Left ventricle myocardium inferior (tissue), 1 donor: ENCODE measurements at places on chromosomes 5 and 9. TPM values are rescaled to one million over a fixed set of nuclear protein-coding genes. Genes with fewer than 3 reads are reported as not detected.

DNA sequence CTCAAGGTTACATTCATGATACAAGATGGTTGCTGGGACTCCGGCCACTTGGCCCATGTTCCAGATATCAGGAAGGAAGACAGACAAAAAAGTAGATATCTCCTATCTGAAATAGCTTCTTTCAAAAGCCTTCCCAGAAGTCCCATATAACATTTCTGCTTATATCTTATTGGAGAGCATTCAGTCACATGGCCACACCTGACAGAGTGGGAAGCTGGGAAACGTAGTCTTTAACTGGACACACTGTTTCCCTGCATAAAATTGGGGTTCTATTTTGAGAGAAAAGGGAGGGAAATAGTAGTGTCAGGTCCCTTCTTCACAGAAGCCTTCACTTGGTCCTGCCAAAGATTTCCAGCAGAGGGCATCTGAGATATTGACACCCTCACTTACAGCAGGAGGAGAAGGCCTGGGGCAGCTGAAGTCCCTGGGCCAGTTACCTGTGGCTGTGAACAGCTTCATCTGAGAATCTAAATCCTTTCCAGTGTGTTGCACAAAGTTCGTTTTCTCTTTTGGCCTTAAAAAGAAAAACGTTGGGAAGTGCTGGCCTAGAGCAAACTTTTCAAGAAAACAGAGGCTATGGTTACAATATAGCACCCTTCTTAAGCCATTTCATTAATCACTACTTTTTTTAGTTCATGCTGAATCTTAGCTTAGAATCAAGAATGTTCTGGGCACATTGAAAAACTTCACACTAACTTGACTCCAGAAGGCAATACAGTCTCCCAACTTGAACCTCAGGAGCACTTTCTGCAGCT, 33.5 kb downstream of the SPEF2 start:
- DNase-seq = no peak

GRCh38 chr9:131284856-131285255, 4.7 kb upstream of the PLPP7 start:
- DNase-seq = no peak

- DNase-seq = peak; percentile 66
These were observed at the start of gene IQGAP2 for GRCh38 chr5:76402886-76403765. Gene IQGAP2, plus strand, starts transcription at chr5:76403285. Its CDS starts 261 bp downstream, at chr5:76403546.

DNA sequence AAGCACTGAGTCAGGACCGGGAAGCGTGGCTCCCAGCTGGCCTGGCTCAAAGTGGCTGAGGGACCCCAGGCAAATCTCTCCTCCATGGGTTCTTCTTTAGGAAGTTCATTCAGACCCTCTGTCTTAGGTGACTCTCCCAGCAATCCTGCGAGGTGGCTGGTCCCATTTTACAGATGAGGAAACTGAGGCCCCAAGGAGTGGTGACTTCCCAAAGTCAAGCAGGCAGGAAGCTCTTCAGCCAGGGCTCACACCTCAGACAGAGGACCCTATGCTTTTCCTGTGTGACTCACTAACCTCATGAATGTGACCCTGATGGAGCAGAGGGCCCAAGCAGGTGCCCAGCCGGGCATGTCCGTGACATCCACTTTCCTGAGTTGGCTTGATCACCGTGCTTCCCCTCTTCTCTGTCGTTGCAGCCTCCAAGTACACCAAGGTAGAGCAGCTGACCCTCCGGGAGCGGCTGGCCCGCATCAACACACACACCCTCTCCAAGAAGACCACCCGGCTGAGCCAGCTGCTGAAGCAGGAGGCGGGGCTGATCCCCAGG, 36.5 kb downstream of the ARHGEF37 start:
- DNase-seq = no peak

DNA sequence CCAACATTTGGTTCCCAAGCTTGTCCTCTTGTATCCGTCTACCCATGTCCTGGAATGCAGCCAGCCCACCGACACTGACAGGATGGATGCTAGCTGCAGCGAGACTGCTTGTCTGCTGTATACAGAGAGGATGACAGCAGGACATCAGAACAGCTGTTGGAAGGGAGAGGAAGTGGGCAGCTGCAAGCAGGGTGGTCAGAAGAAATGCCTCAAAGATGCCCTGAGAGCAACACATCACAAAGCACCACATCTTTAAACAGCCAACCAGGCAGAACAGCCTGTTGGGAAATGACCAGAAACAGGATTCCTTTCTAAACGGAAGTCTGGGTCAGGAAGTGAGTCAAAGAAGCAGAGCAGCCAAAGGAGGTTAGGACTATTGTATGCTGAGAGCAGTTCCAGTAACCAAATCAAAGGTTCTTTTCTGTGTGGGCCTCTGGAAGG, 219.1 kb downstream of the NDUFS4 start:
- DNase-seq = peak; percentile 27

GRCh38 chr5:127586066-127586770, 62.7 kb upstream of the CTXN3 start:
- DNase-seq = no peak

- DNase-seq = no peak
These were observed 37.3 kb upstream of the KLF9 start for GRCh38 chr9:70451765-70452164.

DNA sequence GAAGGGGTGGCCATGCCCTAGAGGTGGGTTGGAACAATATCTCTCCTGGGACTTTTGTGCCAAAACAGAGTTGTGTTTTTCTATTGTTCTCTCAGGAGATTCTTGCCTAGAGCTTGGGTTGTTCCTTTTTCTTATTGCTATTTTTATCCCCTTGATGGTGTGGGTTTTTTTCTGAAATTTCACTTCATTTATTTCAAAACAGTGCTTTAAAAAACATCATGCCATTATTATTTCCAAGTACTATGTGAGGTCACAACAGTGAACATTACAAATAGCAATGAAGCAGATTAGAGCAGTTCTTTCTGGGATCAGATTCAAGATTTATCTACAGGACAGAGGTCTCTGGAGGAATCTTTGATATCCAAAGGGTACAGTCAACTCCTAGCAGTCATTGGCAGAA, 76.6 kb downstream of the ACTBL2 start:
- DNase-seq = no peak

DNA sequence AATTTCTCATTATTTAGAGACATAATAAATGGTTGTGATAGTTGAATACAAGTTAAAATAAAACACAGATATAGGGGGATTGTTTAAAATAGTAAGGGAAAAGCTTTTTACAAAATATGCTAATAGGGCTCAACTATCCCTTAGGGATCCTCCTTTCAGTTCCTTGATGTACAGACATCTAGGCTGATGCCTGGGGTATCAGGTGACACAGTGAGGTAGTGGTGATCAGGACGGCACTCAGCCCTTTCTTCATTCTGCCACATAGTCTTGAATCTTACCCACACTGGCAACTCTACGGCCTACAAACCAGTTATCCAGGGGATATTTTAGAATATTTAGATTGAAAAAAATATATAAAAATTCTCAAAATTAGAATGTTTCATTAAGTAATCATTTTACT, 12.5 kb upstream of the SLC35D2 start:
- DNase-seq = no peak

DNA sequence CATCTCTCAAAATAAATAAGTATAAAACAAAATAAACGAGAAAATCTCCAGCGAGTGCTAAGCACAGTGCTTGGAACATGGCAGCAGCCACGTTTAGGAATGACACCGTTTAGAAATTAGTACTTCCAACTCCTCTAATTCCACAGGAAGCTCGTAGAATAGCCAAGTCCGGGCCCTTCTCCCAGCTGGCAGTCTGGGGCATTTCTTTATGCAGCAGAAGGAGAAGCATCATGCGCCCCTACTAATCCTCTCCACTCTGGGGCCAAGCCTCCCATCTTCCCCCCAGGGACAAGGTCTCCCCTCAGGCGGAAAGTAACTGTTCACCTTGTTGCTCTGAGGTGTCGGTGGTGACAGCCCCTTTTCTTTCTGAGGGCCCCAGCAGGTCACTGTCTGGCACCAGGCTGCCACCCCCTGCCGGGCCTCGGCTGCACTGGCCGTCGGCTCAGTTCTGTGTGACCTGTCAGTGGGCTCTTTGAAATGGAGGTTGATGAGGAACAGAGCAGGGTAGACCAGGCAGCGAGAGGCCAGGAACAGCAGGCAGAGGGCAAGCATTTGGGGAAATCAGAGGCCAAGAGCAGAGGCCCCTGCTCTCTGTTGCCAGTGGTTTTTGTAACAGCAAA, 113.5 kb upstream of the WWC1 start:
- DNase-seq = peak; percentile 38

GRCh38 chr5:1061916-1062315, 49.9 kb downstream of the SLC12A7 start:
- peak; percentile 12 for DNase-seq

GRCh38 chr9:68683433-68683832, 21.6 kb upstream of the PIP5K1B start:
- no peak for DNase-seq

- no peak for DNase-seq
These were observed 184.6 kb downstream of the AP3B1 start for GRCh38 chr5:78109891-78110324.

- DNase-seq = peak; percentile 86
These were observed 1.2 kb upstream of the CEMIP2 start for GRCh38 chr9:71769175-71770161.

GRCh38 chr9:98750364-98751060, 41.8 kb upstream of the GABBR2 start:
- no peak for DNase-seq

DNA sequence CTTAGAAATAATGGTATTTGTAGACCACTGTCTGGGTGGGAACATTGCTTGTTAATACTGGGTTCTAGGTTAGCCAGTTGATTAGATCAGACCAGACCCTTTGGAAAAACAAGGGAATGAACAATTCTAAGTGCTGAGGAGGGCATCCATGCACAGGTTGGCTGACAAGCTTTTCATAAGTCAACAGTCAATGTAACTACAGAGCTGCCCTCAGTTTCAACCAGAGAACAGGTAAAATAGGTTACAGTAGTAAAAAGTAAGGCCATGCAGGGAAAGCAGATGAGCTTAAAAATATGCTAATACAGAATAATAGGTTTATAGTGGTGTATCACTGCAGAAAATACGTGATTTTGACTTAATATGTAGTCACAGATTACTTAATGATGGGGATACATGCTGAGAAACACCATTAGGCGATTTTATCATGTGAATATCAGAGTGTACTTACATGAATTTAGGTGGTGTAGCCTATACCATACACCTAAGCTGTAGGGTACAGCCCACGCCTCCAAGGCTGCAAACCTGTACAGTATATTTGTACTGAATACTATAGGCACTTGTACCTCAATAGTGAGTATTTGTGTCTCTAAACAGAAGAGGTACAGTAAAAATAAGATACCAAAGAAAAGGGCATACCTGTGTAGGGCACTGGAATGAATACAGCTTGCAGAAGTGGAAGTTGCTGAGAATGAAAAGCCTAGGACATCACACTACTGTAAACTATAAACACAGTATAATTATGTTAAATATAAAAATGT, 6.1 kb upstream of the FGF18 start:
- no peak for DNase-seq

GRCh38 chr5:5933651-5934050, 444.7 kb downstream of the MED10 start:
- DNase-seq = no peak

DNA sequence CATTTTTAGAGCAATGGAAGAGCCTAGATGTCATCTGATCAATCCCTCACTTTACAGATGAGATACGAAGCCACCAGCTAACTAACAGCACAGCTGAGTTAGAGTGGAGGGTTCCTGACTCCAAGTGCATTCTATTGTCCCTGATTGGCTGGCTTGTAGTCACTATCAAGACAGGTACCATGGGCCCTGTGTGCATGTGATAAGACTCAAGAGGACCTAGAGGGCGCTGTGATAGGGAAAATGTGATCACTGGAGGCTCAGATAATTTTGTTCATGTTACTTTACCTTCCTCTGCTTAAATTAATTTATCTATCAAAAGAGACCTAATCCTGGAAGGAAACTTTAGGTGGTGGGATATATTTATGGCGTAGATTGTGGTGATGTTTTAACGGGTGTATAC, 19.5 kb upstream of the SNAPC3 start:
- DNase-seq = no peak

GRCh38 chr9:34653151-34654072, 1.4 kb downstream of the IL11RA start:
- DNase-seq = no peak

UBLCP1 gene
- total RNA-seq = 15.9 TPM

DUSP1 gene
- 85.0 TPM for total RNA-seq

KIF24 gene
- 0.63 TPM for total RNA-seq

RNF145 gene
- total RNA-seq = 18.0 TPM

TLR4 gene
- total RNA-seq = 14.2 TPM

SLC28A3 gene
- 0.16 TPM for total RNA-seq

HSD17B3 gene
- 1.4 TPM for total RNA-seq

FBLL1 gene
- not detected for total RNA-seq

LCN15 gene
- 0.41 TPM for total RNA-seq

LHX6 gene
- total RNA-seq = 4.4 TPM
